ENCODE measurements at places on chromosomes 1 and 21.

DNA sequence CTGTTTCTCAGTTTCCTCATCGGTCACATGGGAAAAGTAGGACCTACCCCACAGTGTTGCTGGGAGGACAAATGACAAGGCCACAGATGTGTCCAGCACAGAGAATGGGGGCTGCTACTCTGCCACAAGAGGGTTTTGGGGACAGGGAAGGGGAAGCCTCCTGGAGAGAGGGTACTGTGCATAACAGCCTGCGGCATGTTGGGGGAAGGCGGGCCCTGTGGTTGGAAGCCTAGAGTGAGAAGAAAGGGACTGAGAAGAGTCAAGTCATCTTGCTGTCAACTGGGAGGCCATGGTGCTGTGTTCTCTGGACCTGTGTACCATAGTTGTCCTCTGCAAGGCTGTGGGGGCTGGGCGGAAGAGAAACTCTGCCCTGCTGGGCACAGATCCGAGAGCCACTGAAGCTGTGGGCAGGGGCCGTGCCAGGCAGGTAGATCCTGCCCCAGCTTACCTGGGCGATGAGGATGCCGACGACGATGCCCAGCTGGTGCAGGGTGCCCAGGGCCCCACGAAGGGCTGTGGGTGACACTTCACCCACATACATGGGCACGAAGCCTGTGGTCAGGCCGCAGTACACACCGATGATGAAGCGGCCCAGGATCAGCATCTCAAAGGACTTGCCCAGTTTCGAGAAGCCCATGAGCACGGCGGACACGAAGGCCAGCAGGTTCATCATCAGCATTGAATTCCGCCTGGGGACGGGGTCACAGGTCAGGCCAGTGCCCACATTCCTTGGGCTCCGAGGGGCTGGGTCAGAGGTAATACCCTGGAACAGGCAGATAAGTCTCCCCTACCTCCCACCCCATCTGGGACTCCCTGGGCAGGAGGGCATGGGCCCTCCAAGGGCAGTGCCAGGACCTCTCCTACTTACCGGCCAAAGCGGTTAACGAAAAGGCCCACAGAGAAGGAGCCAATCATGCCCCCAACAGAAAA is 28.2 kb downstream of the SLC2A1 start:
- DNase-seq, result no peak

DNA sequence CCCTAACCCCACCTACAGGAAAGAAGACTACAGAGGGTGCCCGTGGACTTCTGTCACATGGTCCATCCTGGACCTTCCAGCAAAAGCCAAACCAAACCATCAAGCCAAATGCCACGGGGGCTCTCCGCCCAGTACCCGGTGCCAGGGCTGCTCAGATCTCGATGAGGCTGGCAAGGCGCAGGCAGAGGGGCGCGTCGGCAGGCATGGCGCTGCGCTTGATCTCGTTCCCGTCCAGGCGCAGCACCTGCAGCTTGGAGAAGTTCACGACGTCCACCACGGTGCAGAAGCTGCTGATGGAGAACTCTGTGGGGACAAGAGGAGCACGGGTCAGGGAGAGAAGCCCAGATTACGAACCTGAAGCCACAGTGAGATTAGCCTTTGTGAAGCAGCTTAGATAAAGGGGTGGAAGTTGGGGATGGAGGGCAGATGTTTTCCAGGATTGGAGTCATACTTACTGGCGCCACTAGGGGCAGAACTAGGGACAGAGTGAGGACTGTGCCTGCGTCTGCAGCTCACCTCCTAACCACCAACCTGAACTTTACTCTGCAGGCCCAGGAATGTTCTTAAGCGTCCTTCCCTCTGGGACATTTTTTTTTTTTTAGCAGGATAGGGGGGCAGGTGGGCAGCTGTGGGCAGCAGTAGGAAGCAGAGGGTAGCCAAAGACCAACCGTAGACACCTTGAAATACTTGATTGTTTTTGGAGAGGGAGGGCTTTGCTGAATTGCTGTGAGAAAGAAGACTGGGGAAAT is 8.6 kb downstream of the FMOD start:
- DNase-seq, result peak; percentile 25

- no peak for DNase-seq
Observed at GRCh38 chr1:55190109-55190508, 25.1 kb downstream of the USP24 start.

GRCh38 chr1:85374160-85374559 is 90.8 kb downstream of the DDAH1 start:
- peak; percentile 73 for DNase-seq

- DNase-seq, result peak; percentile 88
Observed at GRCh38 chr1:109089242-109090015, 1.1 kb upstream of the TMEM167B start.

GRCh38 chr1:229019663-229020271 is 251.1 kb upstream of the RAB4A start:
- DNase-seq, result no peak

DNA sequence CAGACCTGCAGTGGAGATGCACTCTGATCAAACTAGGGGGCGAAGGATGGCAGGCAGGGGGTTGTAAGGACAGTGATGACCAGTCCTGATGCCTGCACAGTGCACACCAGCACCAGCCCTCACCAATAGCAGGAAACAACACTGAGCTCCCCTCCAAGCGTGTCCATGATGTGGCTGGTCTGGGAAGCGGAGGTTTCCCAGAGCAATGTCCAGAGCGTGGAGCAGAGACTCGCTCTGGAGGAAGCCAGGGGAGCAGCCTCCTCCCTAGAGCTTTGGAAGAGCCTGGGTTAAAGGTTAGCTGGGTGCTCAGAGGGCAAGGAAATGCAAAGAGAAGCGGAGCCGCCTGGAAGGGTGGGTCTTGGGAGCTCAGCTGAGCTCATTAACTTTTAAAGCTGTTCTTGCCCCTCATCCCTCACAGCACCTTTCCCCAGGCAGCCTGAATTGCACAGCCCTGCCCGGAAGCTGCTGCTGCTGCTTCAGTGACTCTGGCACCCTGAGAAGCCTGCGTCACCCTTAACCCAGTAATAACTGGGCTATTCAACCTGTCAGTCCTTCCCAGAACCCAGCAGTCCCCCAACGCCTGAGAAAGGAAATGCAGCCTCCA is 162.2 kb upstream of the RAB4A start:
- DNase-seq, result no peak

Data from RPMI7951 (cell line).